ENCODE measurements at places on chromosomes 13 and 19.

DNA sequence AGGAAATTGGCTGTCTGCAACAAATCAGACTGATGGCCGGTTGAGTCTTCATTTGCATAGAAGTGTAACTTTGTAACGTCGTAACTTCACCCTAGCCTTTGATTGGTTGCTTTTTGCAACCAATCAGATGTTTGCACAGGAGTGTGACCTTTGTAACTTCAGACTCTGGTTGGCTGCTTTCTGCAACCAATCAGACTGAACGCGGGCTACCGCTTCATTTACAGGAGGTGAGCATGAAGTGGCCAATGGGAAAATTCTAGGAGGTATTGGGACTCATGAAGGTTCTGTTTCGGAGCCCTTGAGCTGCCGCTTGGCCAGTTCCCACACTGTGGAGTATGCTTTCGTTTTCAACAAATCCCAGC lies 441 bp upstream of the ZNF559 start:
- peak; percentile 71 for DNase-seq

DNA sequence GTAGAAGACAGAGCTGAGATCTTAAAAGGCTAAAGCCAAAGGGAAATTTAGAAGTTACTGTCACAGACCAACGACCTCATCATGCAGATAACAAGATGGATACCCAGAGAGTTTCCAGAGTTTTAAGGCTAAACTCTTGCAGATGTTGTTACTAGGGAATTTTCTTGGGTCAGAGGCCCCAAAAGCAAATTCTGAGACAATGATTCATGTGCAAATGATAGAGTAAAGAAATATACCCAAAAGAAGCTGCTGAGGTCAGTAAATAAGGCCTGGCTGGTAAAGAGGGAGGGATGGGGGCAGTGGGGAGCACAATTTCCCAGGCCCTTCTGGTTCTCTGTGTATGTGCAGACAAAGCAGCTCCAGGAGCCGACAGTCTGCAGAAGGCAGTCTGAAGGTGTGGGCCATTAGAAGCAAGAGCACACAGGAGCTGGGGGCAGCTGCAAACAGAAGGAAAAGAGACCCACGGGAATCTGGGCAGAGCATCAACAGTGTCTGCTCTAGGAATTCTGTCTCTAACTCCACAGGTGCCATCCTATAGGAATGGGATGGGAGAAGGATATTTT lies 330.8 kb downstream of the TBC1D4 start:
- DNase-seq, result no peak

DNA sequence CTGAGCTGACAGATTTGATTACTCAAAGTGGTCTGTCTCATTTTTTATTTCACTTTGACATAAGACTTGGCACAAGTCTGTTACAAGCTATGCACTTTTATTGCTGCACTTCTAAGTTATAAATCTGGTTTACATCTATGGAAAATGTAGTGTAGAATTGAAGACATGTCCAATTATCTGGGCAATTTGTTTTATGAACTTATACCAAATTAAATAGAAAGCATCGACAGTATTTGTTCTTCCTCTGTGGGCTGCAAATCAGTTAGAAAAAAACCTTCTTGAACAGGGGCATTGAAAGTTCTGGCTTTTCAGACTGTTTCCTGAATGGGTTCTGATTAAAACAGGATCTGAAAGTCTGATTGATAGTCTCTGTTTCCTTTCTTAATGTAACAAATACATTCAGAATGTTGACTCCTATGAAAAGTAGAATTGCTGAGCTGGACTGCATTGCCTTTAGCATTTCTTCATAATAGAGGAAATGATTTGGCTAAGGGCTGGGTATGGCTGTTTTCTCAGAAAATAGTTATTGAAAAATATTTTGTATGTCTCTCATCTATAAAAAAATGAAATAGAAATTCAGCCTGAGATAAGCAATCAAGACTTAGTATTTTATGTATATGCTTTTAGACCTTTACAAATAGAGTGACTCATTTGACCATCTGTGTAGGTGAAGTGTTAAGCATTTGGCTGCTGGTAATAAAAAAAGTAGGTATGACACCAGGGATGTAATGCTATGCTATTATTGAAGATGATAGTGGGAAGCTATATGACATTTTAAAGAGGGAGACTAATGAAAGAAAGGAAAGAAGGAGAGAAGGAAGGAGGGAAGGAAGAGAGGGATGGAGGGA lies 210.9 kb upstream of the SPRY2 start:
- peak; percentile 11 for DNase-seq

DNA sequence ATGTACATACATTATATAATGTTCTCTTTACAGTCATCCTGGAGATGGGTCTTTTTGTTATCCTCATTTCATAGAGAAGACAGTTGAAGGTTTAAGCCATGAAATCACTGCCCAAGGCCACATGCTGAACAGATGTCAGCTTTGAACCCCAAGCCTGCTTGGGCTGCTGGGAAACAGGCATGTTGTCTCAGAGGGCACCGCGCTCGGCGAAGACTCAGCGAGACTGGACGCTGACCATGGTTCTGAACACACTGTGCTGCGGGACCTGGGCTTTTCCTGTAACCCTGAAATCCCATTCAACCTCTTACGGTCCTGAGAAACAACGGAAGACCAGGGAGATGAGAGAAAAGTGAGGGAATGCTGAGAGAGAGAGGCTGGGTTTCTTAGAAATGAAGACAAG lies 27.3 kb downstream of the LRFN3 start:
- peak; percentile 71 for DNase-seq

- DNase-seq, result no peak
Observed at GRCh38 chr13:34056733-34057258, 238.8 kb downstream of the RFC3 start.

GRCh38 chr13:42333613-42334328 lies 61.8 kb downstream of the AKAP11 start:
- DNase-seq, result peak; percentile 51

DNA sequence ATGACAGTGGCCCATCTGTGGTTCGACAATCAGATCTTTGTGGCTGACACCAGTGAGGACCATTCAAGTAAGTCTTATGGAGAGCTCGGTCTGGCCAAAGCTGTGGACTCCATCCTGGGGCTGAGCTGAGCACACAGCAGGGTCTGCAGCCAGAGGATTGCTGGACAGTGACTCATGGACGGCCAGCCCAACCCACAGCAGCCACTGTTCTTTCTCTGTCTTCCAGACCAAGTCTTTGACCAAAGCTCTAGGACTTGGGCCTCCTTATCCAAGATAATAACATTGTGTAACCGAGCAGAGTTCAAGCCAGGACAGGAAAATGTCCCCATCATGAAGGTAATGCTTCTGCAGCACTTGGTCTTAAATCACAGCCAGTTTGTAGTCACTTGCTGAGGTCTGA lies 12.4 kb downstream of the ATP12A start:
- DNase-seq, result no peak

GRCh38 chr13:41386211-41386610 lies 71.1 kb upstream of the RGCC start:
- DNase-seq, result no peak

DNA sequence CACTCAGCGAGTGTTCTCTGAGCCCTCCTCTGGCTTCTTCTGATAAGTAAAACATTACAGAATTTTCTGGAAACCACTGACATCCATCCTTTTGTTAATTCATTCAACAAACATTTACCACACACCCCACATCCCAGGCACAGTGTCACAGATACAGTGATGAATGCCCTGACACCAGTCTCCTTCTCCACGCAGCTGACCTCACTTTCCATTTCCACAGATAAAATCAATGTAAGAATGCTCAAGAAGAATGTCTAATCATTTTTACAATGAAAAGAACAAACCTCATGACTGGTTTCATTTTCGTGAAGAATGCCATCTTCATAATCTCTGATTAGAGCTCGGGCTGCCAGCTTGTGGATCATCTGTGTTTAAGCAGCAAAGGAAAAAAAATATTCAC lies 69.2 kb downstream of the PARP4 start:
- no peak for DNase-seq

GRCh38 chr13:59172076-59172475 lies 991.7 kb downstream of the DIAPH3 start:
- no peak for DNase-seq

DNA sequence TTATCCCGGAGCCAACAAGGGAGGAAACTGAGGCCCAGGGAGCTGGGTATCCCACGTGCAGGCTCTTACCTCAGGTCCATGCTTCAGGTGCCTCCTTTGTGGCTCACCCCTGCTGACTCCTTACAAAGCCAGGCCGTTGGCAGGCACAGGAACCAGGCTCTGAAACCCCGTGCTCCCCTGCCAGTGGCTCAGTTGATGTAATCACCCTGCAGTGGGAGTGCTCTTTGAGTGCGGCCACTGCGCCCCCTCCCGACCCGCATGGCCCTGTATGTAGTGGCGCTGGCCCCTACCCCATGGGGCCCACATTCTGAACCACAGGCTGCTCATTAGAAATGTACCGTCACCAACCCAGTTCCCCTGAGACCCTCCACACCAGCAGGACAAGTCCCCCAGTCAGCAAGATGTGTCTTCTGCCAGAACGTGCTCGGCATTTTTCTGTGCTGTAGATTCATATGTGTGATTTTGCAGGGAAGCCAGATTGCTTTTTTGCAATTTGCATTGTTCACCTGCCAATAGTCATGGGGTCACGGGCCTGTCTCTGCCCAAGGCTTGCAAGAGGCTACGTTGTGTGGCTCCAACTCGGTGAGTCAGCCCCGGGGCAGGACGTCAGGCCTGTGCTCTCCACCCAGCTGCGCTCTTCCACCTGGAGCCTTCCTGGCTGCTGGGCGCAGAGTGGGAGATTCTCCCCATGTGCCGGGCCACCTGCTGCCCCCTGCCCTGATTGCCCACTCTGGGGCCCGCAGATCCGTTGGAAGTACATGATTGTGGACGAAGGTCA lies 60.3 kb downstream of the SMARCA4 start:
- no peak for DNase-seq

- peak; percentile 62 for DNase-seq
Observed at GRCh38 chr13:43684963-43685725, 101.6 kb downstream of the ENOX1 start.

- no peak for DNase-seq
Observed at GRCh38 chr13:109870274-109870673, 83.9 kb upstream of the IRS2 start.

DNA sequence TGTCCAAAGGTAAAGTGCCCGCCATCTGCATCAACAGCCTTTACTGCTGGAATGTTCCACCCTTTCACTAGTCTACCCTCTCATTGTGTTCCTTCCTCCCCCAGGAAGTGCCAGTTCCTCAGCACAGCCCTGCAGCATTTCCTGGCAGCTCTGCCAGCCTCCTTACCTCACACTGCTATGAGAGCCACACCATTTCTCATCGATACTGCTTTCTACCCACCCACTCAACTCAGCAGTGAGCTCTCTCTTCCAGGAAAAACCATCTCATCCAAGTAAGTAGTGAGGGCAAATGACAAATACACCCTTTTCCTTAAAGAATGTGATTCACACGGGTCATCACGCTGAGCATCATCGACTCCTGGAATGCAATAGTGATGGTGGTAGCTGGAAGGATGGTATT lies 19.8 kb downstream of the UQCRFS1 start:
- no peak for DNase-seq

DNA sequence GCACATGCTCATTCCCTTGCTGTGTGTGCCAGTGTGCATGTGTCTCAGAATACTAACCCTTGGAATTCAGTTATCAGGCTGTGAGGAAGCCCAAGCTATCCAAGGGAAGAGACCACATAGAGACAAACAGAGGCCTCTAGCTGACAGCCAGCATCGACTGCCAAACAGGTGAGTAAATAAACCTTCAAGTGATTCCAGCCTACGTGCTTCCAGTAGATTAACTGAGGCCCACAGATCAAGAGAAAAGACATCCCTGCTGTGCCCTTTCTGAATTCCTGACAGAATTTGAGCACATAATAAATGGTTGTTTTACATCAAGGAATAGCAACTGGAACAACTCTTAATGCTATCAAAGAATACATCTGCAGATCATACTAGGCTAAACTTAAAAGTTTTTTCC lies 17.5 kb downstream of the ZC3H13 start:
- no peak for DNase-seq

DNA sequence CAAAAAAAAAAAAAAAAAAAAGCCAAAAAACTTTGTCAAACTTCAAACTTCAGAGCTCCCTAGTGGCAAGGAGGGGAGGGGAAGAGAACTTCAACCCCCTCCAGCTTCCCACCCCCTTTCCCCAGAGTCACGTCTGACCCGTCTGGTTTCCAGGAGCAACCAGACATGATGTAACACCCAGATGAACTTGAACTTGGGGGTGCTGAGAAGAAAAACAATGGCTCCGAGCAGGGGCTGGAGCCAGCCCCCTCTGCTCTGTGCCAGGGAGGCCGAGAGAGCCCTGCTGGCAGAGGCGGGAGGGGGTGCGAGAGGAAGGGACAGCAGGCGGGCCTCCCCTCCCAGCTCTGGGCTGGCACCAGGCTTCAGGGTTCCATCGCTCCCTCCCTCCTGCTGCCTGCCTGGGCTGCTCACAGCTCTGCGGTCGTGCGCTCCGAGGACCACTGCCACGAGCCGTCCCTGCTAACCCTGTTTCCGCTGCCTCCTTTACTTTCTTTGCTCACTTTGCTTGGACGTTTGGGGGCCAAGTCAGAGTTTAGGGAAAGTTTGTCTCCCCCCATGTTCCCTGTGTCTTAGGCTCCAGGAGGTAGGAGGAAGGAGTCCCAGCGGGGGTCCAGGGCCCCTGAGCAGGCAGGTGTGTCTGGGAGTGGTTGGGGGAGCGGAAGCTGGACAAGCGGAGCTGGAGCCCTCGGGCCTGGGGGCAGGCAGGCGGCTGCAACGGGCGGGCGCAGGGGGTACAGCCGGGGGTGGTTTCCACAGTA lies 11.1 kb downstream of the LYL1 start:
- DNase-seq, result no peak

GRCh38 chr19:42657556-42657955 lies 62.8 kb upstream of the CEACAM8 start:
- DNase-seq, result peak; percentile 22

DNA sequence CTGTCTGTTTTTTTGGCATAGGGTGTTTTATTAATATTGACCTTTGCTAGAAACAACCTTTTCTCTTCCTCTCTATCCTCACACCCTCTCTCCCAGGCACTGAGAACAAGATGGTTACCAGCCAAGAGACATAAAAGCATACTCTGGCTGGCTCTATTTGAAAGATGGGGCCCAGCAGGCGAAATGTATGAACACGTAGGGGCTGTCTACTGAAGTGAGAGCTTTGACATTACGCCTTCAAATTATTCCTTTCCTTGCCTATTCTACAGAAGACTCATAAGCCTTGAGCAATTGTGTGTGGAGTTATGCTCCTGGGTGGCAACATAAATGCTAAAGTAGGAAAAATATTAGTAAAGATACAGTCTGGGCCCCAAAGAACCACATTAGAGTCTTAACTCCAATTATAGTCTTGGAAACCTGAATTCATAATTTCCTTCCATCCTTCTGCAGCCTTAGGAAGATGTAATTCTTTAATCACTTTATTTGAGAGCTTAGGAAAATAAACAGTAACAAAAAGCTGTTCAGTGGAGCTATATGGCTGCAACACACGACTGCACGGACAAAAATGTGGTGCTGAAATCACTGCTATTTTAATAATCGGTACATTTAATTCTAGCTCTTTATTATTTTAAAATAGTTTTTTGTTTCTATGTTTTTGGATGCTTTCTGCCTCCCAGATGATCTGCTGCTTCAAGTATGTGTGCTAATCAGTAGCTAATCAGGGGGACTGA lies 122.3 kb upstream of the RNF113B start:
- DNase-seq, result no peak
